ENCODE measurements at places on chromosomes 5 and 9. TPM values are rescaled to one million over a fixed set of nuclear protein-coding genes. Genes with fewer than 3 reads are reported as not detected.

The HMCN2 gene
- 0.78 TPM for total RNA-seq

DNA sequence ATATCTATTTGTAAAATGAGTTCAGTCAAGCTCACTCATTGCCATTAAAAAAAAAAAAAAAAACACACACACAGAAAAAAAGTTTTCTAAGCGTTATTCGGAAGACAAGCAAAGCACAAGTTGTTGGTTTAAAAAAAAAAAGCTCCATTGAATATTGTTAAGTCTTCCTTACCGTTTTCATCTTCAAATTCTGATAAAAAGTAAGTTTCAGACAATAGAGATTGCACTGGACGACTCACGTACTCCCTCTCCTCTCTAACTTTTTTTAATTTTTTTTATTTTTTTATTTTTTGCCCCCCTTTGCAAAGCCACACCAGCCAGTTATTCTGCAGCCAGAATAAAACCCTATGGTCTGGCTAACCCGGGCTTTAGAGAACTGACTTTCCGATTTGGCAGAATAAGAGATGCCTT, 544 bp downstream of the ADAMTS6 start:
- no peak for DNase-seq

DNA sequence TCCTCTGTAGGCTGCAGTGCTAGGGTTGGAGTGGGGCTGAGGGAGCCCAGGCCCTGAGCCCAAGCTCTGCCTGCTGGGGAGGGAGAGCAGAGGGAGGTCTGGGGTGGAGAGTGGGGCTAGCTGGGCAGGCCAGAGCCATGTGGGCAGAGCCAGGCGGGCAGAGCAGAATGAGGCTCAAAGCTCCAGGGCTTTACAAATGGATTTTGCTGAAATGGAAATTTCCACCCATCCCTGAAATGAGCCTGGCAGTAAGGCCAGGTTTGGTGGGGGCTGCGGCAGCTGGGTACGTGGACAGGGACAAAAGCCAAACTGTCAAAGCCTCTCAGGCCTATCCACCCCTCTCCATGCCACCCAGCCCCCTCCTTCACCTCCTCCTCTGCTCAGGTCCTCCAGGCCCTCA, 74.2 kb upstream of the ARAP3 start:
- DNase-seq, result no peak

The TAF11L11 gene
- total RNA-seq, result not detected

DNA sequence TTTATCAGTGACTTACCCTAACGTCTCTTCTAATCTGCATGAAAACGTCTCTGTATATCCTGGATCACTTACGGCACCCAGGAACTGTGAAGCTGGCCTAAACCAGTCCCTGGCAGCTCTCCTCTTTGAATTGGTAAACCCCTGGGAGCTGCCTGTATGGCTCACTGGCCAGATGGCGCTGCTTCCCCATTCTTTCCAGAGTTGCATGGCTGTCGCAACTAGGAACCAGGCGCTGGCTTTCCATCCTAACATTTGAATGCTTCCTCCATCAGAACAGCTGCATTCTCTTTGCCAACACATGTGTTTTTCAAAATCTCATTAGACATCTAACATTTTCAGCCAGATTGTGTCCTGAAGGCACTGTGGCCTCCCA, 8.0 kb upstream of the PCA3 start:
- DNase-seq, result no peak

DNA sequence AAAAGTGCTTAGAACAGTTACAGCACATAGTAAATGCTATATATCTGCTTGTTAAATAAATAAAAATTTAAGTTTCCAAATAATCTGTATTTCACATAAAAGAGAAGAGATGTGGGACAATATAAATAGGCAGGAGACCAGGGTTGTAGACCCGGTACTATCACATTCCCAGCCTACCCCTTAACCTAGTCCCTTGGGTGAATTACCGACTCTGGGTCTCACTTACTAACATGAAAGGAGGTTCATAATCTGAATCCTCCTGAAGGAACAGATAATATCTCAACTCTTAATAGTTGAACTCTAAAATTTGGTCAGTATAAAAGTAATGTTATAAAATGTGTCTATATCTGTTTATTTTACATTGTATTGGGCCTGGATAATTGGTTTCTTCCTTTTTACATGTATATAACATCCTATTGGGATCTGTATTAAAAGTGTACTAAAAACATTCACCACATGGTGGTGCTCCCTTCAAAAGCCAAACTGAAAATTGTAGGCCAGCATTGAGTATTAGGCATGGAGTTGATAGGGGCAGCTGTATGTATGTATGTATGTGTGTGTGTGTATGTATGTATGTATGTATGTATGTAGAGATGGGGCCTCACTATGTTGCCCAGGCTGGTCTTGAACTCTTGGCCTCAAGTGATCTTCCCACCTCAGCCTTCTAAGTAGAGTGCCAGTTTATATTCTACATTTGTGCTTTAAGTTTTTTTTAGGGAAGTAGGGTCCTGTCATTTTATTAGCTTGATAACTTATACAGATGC, 64.2 kb upstream of the ABL1 start:
- no peak for DNase-seq

- no peak for DNase-seq
These were observed 146.8 kb downstream of the RNF180 start for GRCh38 chr5:64312491-64312890.

GRCh38 chr5:154002093-154002492, 36.6 kb downstream of the FAM114A2 start:
- DNase-seq, result peak; percentile 17

DNA sequence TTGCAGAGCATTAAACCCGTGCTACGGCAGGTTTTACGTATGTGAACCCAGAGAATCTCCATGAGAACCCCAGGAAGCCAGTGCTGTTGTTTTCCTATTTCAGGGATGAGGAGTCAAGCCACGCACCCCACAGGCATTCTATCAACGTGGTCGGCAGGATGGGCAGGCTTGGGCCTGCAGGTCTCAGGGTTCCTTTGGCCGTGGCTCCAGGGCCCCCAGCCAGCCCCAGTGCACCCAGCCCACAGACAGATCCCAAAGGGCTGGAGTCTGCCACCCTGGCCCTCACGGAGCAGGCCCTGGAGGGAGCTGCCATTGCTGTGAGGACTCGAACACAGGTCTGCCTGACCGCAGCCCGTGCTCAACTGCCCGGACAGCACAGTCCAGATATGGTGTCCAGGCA, 77.1 kb upstream of the STXBP1 start:
- DNase-seq, result no peak

The SEMA4D gene
- 18.1 TPM for total RNA-seq

DNA sequence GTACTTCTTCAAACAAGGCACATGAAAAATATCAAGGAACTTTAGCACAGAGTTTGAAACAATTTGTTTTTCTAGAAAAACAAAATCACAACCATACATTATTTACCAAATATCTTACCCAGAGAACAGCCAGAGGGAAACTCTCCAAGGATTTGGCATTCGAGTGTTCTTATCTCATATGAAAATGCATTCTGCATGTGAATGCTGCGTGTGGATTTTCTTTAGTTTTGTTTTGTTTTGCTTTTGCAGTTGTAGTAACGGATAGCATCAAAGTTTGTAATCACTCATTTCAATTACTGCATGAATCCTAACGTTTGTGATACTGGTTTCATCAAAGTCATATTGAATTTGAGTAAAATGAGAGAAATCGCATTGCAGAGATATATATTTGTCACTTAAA, 28.0 kb downstream of the ADAMTSL1 start:
- DNase-seq, result no peak

GRCh38 chr5:118236108-118236849, 752.1 kb downstream of the DTWD2 start:
- DNase-seq, result no peak

DNA sequence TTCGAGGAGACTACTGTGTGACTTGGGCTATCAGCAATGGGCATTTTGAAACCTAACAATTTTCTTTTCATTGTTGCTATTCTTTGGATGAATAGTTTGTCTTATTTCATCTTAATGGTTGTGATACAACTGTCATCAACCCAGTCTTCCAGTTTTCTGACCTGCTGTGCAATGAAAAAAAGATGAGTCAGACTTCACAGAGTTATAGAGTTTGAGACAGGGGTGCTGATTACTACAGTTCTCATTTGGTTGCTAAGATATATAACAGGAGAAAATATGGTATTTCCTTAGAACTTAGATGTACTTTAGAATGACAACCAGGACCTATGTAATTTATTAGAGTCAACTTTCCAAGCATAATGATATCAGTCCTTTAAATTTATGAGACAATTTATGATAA, 564.4 kb upstream of the NUDT12 start:
- DNase-seq, result no peak

DNA sequence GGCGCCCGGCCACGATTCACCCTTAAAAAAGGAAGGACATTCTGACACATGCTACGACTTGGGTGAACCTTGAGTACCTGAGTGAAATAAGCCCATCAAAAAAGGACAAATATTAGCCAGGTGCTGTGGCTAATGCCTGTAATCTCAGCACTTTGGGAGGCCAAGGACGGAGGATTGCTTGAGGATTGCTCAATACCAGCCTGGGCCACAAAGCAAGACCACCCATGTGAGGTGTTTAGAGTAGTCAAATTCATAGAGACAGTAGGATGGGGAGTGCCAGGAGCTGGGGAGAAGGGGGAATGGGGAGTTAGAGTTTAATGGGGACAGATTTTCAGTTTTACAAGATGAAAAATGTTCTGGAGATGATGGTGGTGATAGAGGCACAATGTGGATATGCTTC, 32.1 kb upstream of the IER5L start:
- DNase-seq, result no peak

GRCh38 chr9:95133325-95133705, 184.2 kb downstream of the FANCC start:
- DNase-seq, result no peak

GRCh38 chr5:85538362-85538761, 1079.4 kb upstream of the COX7C start:
- DNase-seq, result no peak

The MARCHF11 gene
- total RNA-seq, result not detected

DNA sequence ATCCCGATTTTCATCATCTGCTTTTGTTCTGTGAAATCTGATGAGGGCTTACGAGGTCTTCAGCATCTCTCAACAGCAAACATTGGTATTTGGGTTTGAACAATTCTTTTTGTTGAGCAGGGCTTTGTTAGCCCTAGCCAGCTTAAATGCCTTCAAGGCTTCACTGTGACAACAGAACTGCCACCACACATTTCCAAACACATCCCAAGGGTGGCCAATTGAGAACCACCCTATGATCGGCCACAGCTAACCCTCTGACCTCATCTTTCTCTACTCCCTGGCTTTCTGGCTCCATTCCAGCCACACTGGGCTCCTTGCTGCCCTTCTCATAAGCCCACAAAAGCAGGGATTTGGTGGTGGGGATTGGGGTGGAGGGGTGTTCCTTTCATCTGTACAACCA, 17.6 kb downstream of the MTX3 start:
- no peak for DNase-seq

DNA sequence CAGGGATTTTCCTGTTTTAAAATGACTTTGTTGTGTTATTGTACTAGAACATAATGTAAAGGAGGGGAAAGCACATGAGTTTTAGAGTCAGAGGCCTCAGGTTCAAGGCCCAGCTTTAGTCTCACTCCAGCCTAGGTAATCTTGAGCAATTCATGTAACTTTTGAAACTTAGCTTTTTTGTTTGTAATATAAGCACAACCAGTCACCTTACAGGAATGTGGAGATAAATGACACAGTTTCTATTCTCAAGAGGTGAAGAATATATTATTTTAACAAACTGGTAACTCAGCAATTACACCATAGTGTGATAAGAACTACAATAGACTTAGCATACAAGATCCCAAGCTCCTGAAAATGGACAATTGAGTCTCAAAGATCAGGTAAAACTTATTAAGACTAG, 51.2 kb downstream of the ADAMTS19 start:
- DNase-seq, result no peak

- no peak for DNase-seq
These were observed 35.6 kb downstream of the ATPSCKMT start for GRCh38 chr5:10214041-10214440.

GRCh38 chr5:200985-201384, 9.7 kb downstream of the LRRC14B start:
- no peak for DNase-seq

The ANKRD34B gene
- not detected for total RNA-seq

The SHISAL2B gene
- total RNA-seq, result 0.99 TPM

DNA sequence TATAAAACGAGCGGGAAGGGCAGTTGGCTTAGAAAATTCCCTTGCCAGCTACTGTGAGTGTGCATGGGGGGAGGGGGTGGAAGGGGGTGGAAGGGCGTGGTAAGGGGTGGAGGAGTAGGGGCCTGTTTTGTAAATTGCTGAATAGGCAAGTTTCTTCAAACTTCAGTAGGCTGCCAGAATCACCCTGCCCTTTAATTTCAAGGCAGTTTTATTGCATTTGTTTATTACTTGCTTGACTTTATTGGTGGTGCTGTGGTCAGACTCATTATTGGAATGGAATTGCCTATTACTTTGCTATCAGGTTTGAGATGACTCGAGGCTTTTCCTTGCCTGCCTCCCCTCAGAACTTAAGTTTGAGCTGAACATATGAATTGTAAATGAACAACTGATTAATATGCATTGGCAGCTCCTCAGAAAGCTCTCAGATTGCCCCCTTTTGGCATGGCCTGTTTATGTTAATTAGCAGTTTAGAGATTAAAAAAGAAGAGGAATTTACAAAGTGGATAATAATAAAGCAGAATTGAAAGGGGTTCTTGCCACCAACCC, 76.0 kb downstream of the SEMA6A start:
- no peak for DNase-seq

DNA sequence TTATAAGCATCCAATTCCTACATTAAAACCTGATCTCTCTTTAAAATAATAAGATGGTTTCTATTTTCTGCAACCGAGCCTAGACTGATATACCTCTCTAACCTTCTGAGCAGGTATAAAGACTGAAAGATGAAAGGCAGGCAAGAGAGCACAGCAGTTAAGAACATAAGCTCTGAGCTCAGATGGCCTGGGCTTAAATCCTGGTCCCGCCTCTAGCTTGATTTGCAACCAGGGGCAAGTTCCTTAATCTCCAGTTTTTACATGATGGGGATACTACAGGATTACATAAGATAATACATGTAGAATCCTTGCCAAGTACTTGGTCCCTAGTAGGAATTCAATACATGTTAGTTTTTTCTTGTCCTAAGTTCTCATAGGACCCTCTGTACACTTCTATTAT, 33.9 kb downstream of the SLC24A2 start:
- no peak for DNase-seq

The RANBP17 gene
- total RNA-seq, result 6.6 TPM

The C5orf24 gene
- total RNA-seq, result 15.3 TPM

GRCh38 chr9:31519011-31519410, 865.4 kb upstream of the ACO1 start:
- no peak for DNase-seq

The TLE1 gene
- 58.3 TPM for total RNA-seq

The HTR1A gene
- total RNA-seq, result not detected

The IGFBPL1 gene
- total RNA-seq, result 3.3 TPM

DNA sequence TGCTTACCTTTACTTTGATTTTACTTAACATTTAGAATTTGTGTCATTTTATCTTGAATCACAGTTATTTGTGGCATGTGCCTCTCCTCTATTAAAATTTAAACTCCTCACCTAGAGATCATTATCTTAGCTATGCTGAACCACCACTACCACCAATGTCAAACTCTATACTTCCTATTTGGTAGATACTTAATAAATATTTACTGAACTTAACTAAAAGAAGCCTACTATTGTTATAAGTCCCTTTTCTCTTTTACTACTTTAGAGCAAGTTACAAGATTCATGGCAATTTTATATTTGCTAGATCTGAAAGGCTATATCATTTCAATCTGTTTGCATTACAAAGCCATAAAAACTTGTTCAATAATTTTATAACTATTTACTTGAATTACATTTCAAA, 273.3 kb upstream of the CCNH start:
- DNase-seq, result no peak

- no peak for DNase-seq
These were observed 3.1 kb upstream of the ZNF474 start for GRCh38 chr5:122126177-122126755.

All from body of pancreas (tissue), 4 donors.